Effector CD4-positive, alpha-beta T cell (primary cell): ENCODE measurements at places on chromosomes 12 and 14.

DNA sequence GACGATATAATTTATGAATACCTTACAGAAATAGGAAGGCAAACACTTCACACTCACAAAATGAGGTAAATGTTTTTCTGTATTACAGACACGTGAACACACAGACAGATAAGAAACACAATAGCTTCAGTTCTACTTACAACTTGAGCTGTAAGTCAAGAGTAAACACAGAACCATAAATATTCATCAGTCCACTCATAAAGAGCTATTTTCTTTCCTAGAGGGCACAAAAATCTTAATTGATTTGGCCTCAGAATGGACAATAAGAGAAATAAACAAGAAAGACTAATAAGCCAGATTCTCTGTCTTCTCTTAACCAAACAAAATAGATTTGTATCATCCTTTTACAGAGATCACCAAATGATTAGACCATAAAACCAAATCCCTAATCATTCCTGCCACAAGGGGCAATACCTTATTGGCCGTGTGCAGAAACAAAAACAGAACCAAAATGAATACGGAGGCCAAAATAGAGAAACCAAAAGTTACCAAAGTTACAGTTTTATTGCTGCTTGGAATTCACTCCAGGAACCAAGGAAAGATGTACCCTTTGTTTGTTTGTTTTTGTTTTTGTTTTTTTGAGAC, 38.1 kb upstream of the GARIN2 start:
- DNase-seq = no peak

DNA sequence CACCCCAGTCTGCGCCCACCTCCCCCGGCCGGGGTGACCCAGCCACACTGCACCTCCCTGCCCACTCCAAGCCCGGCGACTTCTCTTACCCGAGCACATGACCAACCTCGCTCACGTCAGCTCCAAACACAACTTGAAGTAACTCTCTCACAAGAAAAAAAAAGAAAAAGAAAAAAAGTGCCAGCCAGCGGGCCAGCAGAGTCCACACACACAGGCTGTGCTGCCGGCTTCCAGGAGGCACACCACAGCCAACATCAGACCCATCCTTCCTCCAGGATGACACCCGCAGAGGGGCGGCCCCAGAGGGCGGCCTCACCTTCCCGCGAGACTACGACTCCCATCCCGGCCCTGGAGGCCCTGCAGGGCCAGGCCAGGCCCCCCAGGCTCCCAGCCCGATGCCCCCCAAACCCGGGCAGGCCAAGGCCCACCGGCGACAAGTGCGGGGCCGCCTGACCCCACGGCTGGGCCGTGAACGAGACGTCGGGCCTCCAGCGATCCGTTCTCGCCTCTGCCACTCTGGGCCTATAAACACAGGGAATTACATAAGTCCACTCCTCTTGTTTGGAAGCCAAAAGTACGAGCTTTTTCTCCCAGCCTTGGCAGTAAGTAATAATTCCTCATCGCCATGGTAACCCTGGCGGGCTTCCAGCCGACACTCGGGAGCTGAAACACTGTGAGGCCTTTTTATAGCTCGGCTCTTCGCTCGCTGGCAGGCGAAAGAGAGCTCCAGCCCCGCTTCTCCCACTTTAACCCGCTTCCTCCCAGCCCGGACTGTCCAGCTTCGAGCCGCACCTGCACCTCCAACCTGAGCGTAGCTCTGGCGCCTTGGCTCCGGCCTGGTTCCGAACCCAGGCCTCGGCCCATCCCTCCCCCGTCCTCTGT, 49.1 kb downstream of the NCOR2 start:
- DNase-seq = no peak

- no peak for DNase-seq
These were observed 903 bp downstream of the BRF1 start for GRCh38 chr14:105299654-105300541.

DNA sequence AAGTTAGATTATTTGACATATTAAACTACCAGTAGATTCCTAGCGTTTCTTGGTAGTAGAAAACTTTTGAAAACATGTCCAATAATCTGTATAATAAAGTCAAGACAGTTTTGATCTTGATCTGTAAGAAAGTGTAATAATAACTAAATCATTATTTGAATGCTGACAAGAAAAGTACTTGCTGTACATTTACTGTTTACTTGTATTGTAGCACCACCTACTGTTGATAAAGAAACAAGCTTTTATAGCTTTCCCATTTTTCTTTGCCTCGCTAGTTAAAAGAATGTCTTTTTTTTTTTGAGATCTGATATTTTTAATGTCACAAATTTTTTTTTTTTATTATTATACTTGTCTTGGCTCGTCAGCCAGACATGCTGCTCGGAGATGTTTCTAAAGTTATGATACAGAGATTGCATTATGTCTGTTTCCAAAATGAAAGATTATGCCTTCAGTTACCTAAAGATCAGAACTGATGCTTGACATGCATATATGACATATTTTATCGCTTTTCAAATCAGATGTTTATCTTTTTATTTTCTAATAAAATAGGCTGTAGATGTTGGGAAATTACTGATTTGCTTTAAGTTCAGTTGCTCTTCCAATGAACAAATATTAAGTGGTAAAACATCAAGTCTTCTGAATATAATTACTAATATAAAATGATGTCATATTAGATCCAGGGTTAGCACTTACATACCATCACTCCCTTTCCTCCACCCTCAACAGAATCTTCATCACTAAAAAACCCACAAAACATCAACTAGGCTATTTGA, 140.5 kb downstream of the AKAP6 start:
- DNase-seq = no peak

DNA sequence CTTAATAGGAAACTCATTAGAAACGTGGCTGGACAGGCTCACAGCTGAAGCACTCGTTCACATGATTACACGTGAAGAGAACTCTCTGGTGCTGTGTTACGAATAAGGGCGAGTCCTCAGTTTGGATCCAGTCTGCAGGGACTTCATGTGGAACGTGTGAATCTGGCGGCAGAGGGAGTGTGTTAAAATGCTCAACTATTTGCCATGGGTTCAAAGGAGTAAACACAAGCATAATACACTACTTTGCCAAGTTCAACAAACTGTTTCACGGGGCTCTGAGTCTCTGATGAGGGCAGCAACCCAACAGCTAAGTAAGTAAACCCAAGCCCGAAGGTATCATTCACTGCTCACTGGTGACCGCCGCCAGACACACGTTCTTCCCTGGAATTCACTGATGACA, 42.4 kb downstream of the NUAK1 start:
- no peak for DNase-seq

DNA sequence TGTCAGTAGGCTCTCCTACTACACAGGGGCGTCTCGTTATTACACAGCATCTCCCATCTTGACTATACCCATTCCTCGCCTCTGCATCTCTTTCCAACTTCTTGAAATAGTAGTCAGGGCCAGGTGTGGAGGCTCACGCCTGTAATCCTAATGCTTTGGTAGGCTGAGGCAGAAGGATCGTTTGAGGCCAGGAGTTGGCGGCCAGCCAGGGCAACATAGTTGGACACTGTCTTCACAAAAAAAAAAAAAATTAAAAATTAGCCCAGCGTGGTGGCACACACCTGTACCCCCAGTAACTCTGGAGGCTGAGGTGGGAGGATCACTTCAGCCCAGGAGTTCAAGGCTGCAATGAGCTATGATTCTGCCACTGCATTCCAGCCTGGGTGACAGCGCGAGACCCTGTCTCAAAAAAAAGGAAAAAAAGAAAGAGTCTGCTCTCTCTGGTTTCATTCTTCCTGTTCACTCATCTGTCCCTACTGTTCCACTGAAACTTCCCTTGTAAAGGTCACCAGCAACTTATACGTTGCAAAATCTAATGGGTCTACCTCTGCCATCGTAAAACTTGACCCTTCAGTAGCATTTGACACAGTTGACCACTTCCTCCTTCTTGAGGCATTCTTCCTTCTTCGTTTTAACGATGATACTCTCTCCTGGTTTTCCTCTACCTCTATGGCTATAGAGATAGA, 41.0 kb upstream of the PTGR2 start:
- no peak for DNase-seq

DNA sequence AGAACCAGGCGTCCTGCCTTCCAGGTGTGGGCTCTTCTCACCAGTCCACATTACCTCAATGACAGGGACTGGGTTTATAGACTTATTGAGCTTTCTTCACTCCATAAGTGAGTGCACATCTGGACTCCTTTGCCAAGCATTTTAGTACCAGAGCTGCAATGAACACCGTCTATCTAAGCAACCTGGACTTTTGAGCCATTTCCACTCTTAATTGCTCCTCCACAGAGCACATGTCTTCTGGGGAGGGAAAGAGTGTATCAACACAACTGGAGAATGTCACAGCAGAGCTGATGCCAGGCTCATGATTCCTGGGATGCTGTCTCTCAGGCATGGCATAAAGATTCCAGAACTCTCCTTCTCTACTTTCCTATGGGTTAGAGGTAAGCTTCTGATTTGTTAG, 43.0 kb upstream of the BDKRB2 start:
- no peak for DNase-seq

DNA sequence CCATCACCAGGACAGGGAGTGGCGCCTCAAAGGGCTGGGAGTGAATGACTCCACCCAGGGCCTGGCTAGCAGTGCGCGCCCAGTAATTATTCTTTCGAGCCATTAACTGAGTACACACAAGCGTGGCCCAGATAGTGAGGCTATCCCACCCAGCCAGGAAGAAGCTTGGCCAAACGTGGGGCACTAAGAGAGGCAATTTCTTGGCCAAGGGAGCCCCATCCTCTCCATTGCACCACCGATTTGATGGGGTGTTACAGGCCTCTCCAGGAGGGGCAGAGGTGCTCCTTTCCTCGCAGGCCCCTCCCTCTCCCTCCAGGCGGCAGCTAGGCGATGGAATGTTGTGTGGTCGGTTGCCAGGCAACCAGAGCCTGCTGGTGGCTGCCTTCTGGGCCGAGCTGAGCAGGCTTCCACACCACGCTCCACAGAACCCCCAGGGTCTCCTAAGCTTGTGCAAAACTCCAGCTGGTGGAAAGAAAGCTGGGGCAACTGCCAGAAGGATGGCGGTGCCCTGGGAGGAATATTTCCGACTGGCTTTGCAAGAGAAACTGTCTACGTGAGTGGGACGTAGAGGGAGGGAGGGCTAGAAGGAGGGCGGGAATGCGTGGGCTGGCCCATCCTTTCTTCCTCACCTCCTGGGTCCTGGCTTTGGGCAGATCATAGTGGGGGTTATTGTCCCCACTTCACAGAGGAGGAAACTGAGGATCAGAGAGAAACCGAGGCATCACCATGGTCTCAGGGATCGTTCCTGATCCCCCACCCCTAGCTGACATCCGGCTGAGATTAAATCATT, at the start of gene CFAP73:
TSS of gene CFAP73 (plus strand) at position 364 of the 790 bp plus-strand sequence. CDS start at position 498, 134 bp downstream.
- no peak for DNase-seq

GRCh38 chr12:53128780-53129569, 25.7 kb downstream of the SOAT2 start:
- no peak for DNase-seq

DNA sequence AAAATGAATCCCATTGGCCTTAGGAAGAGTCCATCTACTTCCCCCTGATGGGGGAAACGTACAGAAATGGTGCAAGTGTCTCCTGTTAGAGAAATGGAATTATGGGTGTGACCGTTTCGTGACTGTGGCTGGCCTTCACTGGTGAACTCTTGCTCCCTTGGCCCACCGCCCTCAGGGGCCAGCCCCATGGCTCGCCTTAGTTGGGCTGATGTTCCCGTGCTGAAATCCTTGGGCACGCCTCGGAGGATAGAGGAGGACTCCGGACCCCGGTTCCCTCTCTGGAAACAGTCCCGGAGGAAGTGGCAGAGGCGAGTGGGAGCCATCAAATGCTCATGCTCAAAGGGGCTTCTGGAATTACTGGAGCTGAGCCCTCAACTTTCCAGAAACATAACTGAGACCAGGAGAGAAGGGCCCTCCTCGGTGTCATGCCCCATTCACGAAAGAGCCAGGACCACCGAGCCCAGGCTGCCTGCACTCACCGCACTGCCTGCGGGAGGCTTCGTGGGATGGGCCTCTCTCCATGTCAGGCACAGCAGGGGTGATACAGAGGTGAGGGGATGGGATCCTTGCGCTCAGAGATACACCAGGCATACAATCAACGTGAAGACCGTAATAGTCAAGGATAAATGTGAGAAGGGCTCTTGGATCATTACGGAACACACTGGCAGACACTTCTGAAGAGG, 10.1 kb upstream of the CACNA2D4 start:
- DNase-seq = no peak

GRCh38 chr12:1883513-1883912, 34.9 kb downstream of the CACNA2D4 start:
- no peak for DNase-seq

DNA sequence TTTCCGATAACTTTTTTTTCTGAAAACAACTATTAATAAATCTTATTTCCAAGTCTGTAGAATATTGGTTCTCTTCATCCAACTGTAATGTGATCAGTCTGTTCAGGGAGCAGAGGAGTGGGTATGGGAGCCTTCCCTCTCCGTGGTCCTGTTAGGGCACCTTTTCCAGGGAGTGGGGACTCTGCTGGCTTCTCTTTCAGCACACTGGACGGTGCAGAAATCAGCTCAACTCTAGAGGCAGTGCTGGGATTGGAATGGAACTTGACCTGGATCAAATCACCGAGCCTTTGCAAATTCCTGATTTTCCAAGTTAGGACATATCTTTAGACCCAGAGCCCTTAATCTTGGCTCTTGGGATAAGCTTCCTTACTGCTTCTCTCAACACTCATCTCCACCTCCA, 630.4 kb downstream of the DIO2 start:
- no peak for DNase-seq

GRCh38 chr12:1297206-1297605, 297.2 kb downstream of the FBXL14 start:
- no peak for DNase-seq

GRCh38 chr12:108449478-108449877, 65.6 kb upstream of the FICD start:
- no peak for DNase-seq
